ENCODE measurements at places on chromosomes 6 and 20.
A peak's percentile ranks its signal among the peaks of the same experiment; 100 is the strongest.

GRCh38 chr6:89359561-89359960 is 7.0 kb upstream of the UBE2J1 start:
- no peak for DNase-seq

GRCh38 chr6:69976591-69977090 is 110.3 kb downstream of the COL19A1 start:
- DNase-seq: no peak

DNA sequence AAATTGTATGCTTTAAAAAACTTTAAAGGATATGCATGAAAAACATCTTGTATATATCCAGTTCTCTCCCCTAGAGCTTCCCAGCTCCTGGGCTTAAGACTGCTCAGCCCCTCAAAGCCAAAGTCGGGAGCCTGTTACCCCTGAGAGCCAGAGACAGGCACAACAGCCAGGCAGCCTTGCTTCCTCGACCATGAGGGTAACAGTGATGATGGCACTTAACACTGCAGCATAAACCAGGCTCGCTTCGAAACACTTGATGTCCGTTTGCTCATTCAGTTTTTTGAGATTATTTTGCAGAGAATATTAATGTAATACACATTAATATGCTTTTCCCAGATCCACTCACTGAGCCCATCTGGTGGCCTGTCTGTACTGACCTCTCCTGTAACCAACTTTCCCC is 47.2 kb downstream of the RPP40 start:
- DNase-seq: no peak

DNA sequence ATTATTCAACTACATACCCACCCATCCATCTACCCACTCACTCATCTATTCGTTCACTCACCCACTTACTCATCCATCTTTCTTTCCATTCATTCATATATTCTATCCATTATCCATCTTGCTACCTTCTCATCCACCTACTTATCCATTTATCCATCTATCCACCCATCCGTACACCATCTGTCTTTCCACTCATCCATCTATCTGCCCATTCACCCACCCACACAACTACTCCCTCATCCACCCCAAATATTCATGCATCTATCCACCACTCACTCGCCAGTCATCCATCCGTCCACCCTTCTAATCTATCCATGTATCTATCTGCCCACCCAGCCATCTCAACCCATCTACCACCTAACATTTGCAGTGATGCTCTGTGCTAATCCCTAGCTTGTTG is 13.6 kb upstream of the KCNB1 start:
- DNase-seq: no peak

DNA sequence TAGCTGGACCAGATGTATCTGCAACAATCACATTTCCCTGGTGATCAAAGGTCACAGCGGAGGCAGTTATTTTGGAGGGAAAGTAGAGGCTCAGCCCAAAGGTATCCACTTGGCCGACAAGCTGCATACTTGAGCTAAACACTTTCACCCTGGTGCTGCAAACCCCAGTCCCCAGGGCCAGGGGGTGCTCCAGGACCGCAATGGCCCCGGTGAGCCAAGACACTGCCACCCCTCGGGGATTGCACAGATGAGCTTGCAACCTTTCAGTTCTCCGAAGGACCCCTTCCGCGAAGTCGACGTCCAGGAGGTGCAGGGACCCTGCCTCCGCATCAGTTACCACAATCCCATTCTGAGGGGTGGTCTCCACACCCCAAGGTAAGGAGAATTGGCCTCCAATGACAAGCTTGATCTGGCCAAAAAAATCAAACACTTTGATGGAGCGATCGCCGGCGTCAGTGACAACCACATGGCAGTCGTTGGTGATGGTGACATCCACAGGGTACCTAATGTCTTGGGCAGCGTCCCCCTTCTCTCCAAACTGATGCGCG is 823 bp downstream of the NHLRC1 start:
- peak; percentile 7 for DNase-seq

DNA sequence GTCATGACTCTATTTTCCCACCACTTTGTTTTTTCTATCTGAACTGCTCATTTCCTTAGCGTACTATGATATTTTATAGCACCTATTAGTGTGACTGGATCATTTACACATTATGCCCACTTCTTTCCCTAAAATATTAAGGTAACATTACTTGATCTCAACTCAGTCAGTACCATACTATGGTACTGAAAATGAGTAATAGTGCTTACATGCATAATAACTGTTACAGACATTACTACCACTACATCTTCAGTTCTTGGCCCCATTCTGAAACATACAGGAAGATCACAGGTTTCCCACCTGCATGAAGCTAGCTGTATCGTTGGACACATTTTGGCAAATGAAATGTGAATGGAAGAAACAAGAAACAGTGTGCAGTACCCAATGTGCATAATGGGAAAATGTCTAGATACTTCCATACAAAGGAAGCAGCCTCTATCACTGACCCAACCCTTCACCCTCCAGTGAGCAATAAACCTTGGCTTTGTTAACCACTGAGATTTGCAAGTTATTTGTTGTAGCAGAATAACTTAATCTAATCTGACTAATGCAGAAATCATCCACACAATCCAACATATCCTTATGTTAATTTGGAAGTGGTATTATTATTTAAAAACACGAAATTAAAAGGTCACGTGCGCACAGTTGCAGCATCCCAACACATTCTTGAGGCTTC is 108.6 kb upstream of the DOK5 start:
- DNase-seq: no peak
